Renal pelvis (tissue), 12 donors: ENCODE measurements at places on chromosomes 5 and 9.

DNA sequence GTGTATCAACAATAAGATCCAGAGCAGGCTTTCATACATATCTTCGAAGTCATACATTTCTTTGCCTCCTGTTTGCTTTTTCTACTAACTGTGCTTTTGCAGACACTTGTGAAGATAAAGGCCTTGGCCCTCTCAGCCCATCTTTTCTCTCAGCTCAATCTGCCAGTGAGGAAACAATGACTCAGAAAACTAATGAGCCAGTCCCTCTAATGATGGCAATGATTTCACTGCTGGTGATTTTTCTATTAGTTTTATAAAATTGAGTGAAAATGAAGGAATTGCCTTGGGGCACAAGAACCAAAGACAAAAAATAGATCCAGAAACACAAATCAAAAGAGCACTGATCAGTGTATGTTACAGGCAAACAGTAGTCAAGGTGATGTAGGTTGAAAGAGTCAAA, 167.7 kb upstream of the PPP2R2B start:
- DNase-seq = no peak

DNA sequence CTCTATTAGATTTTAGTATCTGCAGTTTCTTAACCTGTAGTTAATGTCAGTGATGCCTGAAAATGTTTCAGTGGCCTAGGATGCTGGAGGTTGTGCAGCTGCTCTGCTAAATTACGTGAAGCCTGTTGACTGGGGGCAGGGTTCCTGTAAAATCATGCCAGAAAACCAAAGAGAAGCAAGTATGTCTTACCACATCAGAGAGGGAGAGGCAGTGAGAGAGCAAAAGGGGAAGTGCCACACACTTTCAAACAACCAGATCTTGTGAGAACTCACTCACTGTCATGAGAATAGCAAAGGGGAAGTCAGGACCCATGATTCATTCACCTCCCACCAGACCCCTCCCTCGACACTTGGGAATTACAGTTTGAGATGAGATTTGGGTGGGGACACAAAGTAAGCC, 83.9 kb upstream of the CYLC2 start:
- DNase-seq = no peak

DNA sequence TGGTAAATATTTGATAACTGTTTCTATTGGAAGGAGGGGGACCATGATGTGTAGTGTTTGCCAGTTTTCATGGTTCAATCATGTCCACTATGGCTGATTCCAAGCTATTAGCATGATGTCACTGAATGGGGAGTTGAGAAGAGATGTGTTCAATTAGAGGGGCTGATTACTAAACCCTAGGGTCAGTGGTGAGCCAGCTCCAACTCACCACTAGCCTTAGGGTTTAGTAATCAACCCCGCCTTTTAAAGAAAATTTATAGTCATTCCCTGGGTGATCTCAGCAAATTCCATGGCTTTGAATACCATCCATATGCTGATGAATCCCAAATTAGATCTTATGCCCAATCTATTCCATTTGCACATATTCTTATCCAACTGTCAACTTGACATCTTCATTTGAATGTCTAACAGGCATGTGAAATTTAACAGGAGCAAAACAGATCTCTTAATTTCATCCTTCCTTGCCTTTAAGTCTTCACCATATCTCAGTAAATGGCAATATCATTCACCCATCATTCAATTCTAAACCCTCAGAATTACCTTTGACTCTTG, 98.8 kb downstream of the GCNT1 start:
- no peak for DNase-seq

DNA sequence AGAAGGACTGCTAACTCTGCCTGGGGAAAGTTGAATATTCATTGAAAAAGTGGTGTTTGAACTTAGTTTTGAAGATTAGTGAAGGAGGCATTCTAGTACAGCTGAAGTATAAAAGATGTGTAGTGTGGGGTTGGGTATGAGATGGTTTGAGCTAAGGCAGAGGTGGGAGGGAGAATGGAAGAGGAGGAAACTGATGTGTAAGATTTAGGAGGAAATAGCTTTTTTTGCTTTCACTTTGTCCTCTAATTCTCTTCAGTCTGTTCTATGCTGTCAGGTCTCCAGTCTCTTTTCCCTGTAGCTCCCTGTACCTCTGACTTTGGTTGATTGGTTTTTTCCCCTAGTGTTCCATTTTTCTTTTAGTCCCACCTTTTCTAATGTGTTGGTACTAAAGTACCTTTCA, 9.0 kb downstream of the CREBRF start:
- DNase-seq = no peak

DNA sequence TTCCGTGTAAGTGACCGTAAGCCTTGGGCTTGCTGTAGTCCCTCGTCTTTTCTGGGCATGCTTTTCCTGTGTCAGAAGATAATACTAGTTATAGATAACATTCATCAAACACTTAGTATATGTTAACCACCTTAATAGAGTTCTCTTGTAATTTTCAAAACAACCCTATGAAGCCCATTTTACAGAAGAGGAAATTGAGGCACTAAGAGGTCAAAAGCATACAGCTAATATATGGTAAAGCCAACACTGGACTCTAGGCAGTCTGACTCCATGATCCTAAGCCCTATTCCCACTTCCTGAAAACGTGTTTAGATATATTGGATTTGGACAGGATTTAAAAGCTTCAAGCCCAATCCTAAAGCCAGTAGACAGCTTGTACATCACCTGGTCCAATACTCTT, 153.8 kb downstream of the CEP120 start:
- DNase-seq = no peak

DNA sequence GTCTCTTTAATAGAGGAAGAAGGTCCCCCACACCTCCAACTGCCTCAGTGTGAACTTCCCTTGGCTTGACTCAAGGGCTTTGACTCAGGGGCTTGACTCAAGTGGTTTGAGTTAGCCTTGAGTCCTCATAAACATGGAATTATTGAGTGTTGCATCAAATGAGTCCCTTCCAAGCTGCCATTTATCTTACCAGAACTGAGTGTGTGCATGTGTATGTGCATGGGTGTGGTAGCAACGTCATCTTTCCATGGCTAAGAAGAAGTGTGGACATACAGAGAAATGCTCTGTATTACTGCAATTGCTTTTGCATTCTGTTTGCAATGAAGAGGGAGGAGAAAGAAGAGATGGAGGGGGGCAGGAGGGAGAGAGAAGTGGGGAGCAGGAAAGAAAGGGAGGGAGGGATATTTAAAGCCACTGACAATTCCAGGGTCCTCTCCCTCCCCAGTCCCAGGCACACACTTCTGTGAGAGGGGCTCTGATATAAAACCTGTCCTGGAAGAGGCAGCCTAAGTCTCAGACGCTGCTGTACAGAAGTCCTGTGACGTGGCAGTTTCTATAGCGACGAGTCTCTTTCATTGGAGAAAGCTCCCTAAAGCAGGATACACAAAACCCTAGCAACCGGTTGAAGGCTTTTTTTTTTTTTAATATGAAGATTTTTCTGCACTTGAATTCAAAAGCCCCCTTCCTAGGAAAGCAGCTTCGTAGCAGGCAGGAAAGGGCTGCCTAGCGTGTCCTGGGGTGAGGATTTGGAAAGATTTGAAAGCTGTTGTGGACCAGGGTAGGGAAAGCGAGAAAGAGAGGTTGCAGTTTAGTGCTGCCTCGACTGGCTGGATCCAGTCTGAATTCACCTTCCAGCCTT, 93.3 kb upstream of the MAP1B start:
- peak; percentile 70 for DNase-seq

- peak; percentile 71 for DNase-seq
Observed at GRCh38 chr5:128498844-128499455, 39.1 kb downstream of the FBN2 start.
